ENCODE measurements at places on chromosomes 16 and 17.

- DNase-seq: no peak
Measured at GRCh38 chr17:8117980-8118768, at the start of gene ALOXE3. Gene ALOXE3 (minus strand): TSS chr17:8118514. CDS start chr17:8117990, 524 bp downstream.

GRCh38 chr16:52549011-52549692 is 2.2 kb upstream of the TOX3 start:
- DNase-seq: no peak

- DNase-seq: no peak
Measured at GRCh38 chr17:13055131-13055530, 37.3 kb upstream of the ELAC2 start.

- DNase-seq: no peak
Measured at GRCh38 chr16:69276148-69277115, 34.7 kb upstream of the VPS4A start.

DNA sequence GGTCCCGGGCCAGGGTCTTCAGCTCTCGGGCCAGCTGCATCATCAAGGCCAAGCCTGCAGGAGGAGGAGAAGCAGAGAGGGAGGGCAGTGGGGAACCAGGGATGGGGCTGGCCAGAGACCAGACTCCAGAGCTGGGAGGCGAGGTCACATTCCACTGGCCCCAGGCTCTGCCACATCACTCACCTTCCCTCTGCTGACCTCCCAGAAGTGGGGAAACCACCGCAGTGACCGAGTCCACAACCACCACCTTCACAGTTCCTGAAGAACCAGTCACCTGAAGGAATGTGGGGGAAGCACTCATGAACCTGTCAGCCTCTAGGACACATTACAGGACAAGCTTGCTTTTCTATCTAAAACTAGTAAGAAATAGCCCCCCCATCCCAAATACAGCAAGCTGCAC is 16.4 kb downstream of the RAD51D start:
- DNase-seq: no peak

DNA sequence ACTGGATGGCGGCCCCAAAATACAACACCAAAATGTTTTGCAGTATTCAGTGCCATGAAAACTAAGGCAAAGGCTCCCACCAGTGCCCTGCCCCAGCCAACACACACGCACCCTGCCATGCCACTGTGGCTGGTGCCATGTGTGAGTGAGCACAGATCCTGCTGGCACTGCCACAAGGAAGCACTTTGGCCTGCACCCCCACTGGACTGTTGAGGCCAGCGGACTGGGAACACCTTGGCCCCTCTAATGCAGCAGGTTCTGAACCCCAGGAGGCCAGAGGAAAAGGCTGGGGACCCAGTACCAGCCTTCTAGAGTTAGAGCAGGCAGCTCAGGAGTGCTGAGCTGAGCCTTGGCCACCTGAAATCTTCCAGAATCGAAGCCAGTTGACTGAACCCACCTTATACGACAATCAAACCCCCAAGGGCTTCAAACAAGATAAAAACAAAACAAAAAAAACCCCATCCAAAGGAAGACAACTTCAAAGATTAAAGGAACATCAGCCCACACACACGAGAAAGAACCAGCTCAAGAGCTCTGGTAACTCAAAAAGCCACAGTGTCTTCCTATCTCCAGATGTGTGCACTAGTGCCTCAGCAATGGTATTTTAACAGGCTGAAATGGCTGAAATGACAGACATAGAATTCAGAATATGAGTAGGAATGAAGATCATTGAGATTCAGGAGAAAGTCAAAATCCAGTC is 21.5 kb downstream of the NLRP1 start:
- DNase-seq: no peak

- DNase-seq: no peak
Measured at GRCh38 chr17:28524476-28525424, 18.6 kb downstream of the FOXN1 start.

DNA sequence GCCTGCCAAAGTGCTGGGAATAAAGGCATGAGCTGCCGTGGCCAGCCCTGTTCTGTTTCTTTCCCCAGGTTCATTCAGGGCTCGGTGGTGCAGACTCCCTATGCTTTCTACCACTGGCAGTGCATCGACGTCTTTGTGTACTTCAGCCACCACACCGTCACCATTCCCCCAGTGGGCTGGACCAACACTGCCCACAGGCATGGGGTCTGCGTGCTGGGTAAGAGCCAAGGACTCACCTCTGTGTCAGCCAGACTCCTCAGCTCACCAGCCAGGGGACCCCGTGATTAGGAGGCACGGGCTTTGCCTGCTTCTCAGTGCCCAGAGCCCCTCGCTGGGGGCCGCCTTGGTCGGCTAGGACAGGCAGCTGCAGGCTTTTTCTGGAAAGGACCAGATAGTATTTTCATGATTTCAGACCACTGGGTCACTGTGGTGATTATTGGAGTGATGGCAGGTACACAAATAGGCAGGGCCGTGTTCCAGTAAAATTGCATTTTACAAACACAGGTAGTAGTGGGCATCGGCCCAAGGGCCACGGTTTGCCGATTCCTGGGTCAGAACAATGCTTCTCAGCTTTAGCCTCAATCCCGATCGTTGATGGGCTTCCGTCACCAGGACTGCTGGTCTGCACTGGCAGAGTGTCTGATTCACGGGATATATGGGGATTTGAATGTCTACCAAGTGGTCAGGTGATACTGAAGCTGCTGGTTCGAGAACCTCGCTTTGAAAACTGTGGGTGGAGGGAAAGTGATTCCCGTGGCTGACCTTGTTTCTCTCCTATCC is 5.0 kb downstream of the ENGASE start:
- no peak for DNase-seq

- no peak for DNase-seq
Measured at GRCh38 chr16:52874042-52874441, 178.7 kb downstream of the CHD9NB start.

DNA sequence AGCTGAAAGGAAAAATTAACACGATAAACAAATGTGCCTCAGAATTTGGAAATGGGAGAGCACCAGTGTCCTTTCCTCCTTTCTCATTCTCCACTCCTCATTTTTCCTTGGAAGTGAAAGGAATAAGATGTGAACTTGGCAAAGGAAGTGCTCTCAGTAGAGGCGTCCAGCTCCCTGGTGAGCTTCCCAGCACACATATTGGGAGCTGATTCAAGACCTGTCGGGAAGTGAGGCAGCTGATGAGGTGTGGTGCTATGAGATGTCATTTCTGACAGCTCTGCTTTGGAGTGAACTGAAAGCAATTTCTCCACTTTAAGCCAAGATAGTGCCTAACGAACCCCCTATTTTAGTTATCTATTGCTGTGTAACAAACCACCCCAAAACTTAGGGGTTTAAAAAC is 238.5 kb upstream of the IRX3 start:
- DNase-seq: no peak

GRCh38 chr16:817001-817906 is 16.7 kb upstream of the GNG13 start:
- no peak for DNase-seq

DNA sequence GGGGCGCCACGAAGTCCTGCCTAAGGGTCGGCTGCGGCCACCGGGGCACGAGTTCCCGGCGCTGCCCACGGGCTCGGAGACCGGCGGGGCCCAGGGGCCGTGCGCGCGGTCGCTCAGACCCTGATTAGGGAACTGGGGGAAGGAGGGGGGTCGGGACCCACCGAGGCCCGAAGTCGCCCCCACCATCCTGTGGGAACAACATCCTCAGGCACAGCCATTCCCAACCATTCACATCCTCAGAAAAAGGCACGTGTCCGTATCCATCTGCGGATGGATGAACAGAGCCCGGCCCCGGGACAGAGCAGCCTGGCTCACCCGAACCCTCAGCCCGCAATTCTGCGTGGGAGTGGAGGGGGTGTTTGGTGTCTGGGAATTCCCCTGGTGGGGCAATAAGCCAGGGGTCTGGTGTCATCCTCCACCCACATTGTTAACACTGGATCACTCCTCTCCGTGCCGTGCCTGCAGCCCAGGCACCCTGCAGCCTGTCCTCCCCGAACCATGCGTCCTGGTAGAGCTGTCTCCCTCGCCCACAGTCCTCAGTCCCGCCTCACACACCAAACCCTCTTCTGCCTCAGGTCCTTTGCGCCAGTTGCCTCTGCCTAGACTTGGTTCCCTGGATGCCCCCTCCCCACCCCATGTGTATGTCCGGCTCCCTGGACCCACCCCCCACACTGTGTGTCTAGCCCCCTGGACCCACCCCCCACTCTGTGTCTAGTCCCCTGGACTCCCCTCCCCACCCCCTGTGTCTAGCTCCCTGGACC is 789 bp upstream of the CCDC57 start:
- DNase-seq: peak; percentile 64

DNA sequence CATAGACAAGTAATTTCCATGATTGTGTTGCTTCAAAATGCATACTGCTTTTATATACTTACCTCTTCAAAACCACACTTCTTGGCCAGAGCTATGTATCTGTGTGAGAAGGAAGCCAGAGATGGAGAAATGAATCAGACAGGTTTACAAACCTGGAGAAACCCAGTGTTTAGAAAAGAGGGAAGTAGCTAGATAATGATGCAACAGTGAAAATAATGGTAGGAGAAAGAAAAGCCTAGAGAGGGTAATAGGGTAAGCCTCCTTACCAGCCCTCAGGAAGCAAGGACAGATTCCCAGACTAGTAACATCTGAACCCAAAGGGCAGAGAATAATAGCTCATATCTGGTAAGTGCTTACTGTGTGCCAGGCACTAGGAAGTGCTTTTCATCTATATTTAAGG is 250.3 kb upstream of the CDH11 start:
- no peak for DNase-seq

GRCh38 chr17:15742051-15742795 is 10.1 kb downstream of the TBC1D26 start:
- no peak for DNase-seq
